ENCODE measurements at places on chromosomes 7 and 10.

DNA sequence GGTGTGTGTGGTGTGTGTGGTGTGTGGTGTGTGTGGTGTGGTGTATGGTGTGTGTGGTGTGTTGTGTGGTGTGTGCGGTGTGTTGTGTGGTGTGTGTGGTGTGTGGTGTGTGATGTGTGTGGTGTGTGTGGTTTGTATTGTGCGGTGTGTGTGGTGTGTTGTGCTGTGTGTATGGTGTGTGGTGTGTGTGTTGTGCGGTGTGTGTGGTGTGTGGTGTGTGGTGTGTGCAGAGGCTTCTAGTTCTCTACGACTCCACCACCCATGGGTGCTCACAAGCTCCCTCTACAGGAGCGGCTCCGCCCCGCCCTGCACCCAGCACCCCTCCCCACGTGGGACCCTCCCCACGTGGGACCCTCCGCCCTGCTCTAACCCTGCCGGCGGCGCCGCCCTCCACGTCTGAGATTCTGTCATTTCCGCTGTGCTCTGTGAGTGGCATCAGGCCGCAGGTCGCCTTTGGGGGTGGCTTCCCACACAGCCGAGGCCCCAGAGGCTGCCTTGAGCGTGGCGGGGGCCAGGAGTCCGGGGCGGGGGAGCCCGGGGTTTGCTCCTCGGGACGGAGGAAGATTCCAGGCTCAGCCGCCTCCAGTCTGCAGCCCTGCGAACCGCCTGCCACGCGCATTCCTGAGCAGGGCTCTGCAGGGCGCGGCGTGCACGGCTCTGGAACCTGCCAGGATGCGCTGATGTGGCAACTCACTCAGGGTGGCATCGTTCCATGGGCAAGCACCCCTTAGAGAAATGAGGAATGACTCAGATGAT is 37.0 kb upstream of the DNAJB6 start:
- no peak overlapping the region for H3K27ac ChIP-seq
- H3K4me3 ChIP-seq = no peak overlapping the region
- H3K4me1 ChIP-seq = no peaks in the 10 kb centered on the region

- no peak for DNase-seq
- no peaks in the 10 kb centered on the region for H3K27me3 ChIP-seq
- H3K36me3 ChIP-seq = no peaks in the 10 kb centered on the region
- H3K4me3 ChIP-seq = no peak overlapping the region
These were observed 586.3 kb upstream of the ANKRD30A start for GRCh38 chr10:36538953-36539586.

GRCh38 chr7:127935847-127936376 is 95.3 kb downstream of the LRRC4 start:
- H3K27me3 ChIP-seq = no peaks in the 10 kb centered on the region
- no peaks in the 10 kb centered on the region for H3K36me3 ChIP-seq
- peak; percentile 23 for DNase-seq
- H3K4me3 ChIP-seq = no peak overlapping the region
- H3K4me1 ChIP-seq = no peaks in the 10 kb centered on the region

DNA sequence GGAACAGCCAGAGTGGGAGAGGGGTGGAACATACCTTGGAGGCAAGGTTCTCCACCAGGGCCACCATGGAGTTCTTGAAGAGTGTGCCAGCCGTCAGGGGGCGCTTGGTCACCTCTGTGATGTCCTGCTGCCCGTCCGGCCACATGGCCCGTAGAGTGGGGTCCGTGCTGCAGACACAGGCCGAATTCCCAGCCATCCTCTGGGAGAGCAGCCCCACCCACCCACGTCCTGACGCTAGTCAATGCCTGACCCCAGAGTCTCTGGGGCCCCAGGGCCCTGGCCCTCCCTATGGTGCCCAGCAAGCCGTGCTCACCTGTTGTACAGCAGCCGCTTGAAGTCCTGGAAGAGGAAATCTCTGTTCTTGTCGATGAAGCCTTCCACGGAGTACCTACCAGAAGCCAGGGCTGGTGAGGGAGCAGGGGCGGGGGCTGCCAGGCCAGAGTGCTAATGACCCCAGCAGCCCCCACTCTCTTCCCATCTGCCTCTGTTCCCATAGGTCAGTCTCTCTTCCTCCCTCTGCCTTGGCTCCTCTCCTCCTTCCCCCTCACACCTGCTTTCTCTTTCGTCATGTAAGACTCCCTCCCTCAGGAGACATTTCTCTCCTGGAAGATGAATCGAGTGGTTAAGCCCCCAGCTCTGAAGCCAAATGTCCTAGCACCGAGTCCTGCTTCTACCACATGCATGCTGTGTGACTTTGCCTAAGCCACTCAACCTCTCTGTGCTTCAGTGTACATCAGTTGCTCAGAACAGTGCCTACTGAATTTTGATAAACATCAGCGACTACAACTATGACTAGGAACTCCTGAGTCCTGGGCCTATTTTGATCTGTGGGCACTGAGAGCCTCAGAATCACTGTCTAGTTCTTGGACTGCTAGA is 11.0 kb downstream of the MYO1G start:
- no peaks in the 10 kb centered on the region for H3K27me3 ChIP-seq
- no peak overlapping the region for H3K27ac ChIP-seq
- no peak overlapping the region for H3K4me3 ChIP-seq
- H3K36me3 ChIP-seq = no peaks in the 10 kb centered on the region

- no peaks in the 10 kb centered on the region for H3K4me1 ChIP-seq
- no peaks in the 10 kb centered on the region for H3K36me3 ChIP-seq
- no peak overlapping the region for H3K4me3 ChIP-seq
These were observed 125.1 kb upstream of the FAM204A start for GRCh38 chr10:118467200-118467599.

DNA sequence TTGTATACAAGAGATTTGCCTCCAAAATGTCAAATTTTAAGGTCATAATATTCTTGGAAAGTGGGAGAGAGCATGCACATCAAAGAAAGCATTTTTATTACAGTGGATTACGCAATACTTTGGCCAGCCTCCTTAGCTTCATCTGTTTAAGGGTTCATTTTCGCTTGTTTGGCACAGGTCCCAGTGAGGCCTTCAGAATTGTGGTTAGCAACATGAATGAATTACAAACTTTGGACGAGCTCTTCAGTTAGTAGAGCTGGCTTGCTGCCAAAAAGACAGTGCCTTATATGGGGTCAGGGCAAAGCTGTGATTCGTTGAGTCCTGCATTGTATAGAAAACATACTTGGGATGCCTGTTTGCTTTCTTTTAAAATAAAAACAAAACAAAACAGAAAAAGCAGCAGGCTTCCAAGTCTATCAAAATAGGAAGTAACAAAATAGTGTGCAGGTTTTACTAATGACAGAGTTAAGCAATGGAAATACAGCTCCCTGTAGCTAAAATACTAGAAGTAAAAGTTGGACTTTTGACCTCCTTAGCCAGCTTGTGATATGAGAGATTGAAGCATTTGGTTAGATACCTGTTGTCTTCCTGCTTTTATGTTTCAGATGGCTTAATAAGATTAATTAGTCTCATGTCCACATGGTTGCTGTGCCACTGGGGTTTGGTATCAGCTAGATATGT is 190.8 kb downstream of the MLLT10 start:
- H3K27ac ChIP-seq = peak overlapping the region; percentile 10
- H3K4me3 ChIP-seq = no peak overlapping the region
- no peaks in the 10 kb centered on the region for H3K27me3 ChIP-seq

- H3K36me3 ChIP-seq = no peaks in the 10 kb centered on the region
- H3K27me3 ChIP-seq = no peaks in the 10 kb centered on the region
- no peak overlapping the region for H3K4me3 ChIP-seq
- H3K4me1 ChIP-seq = no peaks in the 10 kb centered on the region
These were observed 32.8 kb upstream of the ARHGAP12 start for GRCh38 chr10:31961277-31962074.

DNA sequence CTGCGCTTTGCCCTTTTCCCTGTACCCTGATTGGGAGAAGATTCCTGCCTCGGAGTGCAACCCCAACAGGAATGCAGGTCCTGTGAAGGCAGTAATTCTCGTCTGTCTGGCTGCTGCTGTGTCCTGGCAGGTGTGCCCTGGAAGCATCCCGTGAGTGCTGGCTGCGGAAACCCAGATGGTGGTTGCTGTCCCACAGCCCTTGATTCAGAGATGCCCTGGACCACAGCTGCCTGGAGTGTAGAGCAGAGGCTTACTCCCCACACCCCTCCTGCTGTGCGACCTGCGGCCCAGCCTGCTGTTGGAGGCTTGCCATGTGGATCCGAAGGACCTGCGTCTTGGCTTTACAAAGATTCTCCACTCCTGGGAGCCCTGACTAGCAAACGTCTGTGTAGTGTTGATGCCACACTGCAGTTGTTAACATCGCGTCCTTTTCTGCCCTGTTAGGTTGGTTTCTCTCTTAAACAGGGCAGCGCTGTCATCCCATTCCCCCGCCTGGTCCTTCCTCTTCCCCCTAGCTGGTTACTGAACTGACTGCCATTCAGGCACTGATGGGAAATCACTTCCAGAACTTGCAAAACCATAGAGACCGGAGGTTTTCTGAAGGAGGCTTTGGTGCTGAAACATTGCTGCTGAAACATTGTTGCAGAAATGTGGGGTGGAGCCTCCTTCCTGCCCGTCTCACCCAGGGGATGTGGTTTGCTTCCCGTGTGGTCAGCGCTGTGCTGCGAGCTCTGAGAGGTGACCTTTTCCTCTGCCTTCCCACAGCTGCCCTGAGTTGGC is 53.3 kb downstream of the DNAJB6 start:
- H3K27ac ChIP-seq = no peak overlapping the region
- no peaks in the 10 kb centered on the region for H3K4me1 ChIP-seq
- peaks cover 20% of the 10 kb centered on the region for H3K36me3 ChIP-seq
- H3K4me3 ChIP-seq = no peak overlapping the region
- no peak for DNase-seq

DNA sequence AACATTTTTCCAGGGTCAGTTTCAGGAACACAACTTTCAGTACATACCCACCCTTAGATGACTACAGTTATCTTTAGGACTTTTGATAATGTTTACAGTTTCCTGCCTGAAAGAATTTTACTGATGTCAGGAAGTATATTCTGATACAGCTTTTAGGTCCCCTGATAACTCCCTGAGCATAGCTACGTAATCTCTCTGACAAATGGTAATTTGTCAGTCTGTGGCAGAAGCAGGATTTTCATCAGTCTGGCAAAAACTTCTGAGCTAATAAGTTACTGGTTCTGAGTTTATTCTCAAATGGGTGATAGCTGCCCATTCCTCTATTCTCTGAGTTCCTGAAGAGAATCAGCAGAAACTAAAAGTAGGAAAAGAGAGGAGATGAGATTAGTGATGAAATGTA is 270.1 kb upstream of the MTPN start:
- H3K27ac ChIP-seq = no peak overlapping the region
- no peak overlapping the region for H3K4me3 ChIP-seq
- no peaks in the 10 kb centered on the region for H3K36me3 ChIP-seq
- no peaks in the 10 kb centered on the region for H3K27me3 ChIP-seq
- H3K4me1 ChIP-seq = no peaks in the 10 kb centered on the region

GRCh38 chr7:110600956-110601355 is 490.0 kb upstream of the LRRN3 start:
- no peaks in the 10 kb centered on the region for H3K36me3 ChIP-seq
- no peak overlapping the region for H3K4me3 ChIP-seq
- H3K27ac ChIP-seq = no peak overlapping the region
- no peaks in the 10 kb centered on the region for H3K27me3 ChIP-seq
- DNase-seq = no peak

DNA sequence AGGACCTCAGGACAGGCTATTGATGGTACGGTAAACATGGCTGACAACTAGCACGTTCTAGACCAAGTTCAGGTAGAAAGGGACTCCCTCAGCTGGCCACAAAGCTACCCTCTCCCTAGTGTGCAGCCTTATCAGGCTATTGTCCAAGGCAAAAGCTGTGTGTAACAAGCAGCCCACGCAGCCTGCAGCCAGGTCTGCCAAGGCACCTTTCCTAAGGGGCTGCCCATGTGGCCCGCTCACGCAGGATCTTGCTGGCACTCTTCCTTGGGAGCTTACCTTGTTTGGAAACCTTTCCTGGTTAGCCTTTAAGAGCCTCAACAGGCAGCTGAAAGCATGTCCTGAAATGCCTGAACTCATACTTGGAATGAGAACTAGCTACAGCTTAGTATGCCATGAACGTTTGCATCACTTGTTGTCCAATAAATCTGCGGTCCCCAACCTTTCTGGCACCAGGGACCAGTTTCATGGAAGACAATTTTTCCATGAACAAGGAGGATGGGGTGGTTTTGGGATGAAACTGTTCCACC is 51.7 kb downstream of the SYPL1 start:
- DNase-seq = no peak
- peaks cover 43% of the 10 kb centered on the region for H3K4me1 ChIP-seq
- H3K36me3 ChIP-seq = no peaks in the 10 kb centered on the region
- no peaks in the 10 kb centered on the region for H3K27me3 ChIP-seq

- H3K27me3 ChIP-seq = peaks cover 2% of the 10 kb centered on the region
- H3K36me3 ChIP-seq = no peaks in the 10 kb centered on the region
- no peaks in the 10 kb centered on the region for H3K4me1 ChIP-seq
- DNase-seq = peak; percentile 89
These were observed 531 bp downstream of the IKZF1 start for GRCh38 chr7:50304911-50305582.

GRCh38 chr10:118590334-118590733 is 5.1 kb downstream of the PRLHR start:
- no peak overlapping the region for H3K27ac ChIP-seq
- no peaks in the 10 kb centered on the region for H3K36me3 ChIP-seq
- DNase-seq = no peak
- H3K4me1 ChIP-seq = no peaks in the 10 kb centered on the region
- no peak overlapping the region for H3K4me3 ChIP-seq

GRCh38 chr10:3485057-3485686 is 299.8 kb downstream of the KLF6 start:
- no peaks in the 10 kb centered on the region for H3K4me1 ChIP-seq
- H3K27ac ChIP-seq = peak overlapping the region; percentile 65
- no peaks in the 10 kb centered on the region for H3K27me3 ChIP-seq
- no peak overlapping the region for H3K4me3 ChIP-seq

- H3K27me3 ChIP-seq = no peaks in the 10 kb centered on the region
- no peaks in the 10 kb centered on the region for H3K4me1 ChIP-seq
- peak; percentile 34 for DNase-seq
- H3K4me3 ChIP-seq = no peak overlapping the region
- no peaks in the 10 kb centered on the region for H3K36me3 ChIP-seq
These were observed 45.5 kb downstream of the JAKMIP3 start for GRCh38 chr10:132111121-132111731.

DNA sequence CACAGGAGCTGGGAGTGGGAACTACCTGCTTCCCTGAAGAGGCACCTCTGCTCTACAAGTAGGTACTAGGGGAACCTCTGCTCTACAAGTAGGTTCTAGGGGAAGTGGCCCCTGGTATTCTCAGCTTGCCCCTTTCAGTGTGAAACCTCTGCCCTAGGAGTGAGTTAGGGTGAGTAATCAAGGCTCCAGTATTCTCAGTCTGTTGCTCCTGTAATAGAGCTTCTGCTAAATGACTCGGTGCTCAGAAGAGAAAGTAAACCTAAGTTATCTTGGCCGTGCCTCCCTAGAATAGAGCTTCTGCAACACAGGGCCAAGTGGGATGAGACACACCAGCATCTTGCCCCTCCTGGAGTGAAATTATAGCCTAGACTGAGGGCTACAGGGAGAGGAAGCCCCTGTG is 13.4 kb upstream of the RASSF4 start:
- no peak for DNase-seq
- H3K36me3 ChIP-seq = no peaks in the 10 kb centered on the region

DNA sequence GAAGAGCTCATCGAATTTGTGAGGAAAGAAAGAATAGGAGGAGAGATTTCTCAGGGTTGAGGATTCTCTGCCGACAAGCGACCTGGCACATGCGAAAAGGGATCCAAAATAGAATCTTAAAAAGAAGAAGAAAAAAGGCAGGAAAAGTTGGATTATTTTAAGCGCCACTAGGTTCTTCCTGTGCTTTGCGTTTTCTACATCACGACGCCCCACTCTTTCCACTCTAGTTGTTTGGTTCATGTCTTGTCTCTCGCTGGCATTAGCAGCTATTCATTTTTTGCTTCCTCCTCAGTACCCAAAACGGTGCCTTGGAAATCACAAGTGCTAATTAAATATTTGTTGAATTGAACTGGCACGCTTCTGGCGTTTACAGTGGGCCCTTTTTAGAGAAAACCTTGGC is 674 bp upstream of the FRA10AC1 start:
- DNase-seq = no peak
- H3K27me3 ChIP-seq = no peaks in the 10 kb centered on the region
- peak overlapping the region; percentile 57 for H3K4me3 ChIP-seq
- H3K36me3 ChIP-seq = peaks cover 12% of the 10 kb centered on the region
- H3K4me1 ChIP-seq = no peaks in the 10 kb centered on the region
- peak overlapping the region; percentile 75 for H3K27ac ChIP-seq
